Stimulated activated CD8-positive, alpha-beta memory T cell treated with anti-CD3 and anti-CD28 coated beads, Interleukin-4, amount 100 ng/mL, for 1 hour (primary cell): ENCODE measurements at places on chromosomes 2 and 18.

GRCh38 chr2:36952748-36953197, 13.6 kb downstream of the STRN start:
- no peak for DNase-seq

GRCh38 chr2:234678711-234679110, 181.8 kb upstream of the ARL4C start:
- DNase-seq, result no peak

DNA sequence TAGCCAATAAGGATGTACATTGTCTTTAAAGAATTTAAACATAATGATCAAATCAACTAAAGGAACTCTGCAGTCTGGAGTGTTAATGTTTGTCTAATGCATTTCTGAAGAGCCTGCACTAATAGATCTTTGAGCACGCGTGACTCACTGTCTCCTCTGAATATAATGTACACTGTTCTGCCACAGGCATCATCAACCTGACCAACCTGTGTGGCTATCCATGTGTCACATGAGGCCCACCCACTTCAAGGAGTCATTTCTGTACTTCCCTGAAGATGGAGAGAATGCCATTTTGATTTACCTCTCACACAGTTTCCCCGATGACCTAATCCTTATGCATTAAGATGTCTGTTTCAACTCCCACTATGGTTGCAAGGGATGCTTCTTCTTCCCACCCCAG, 434.0 kb upstream of the SPHKAP start:
- no peak for DNase-seq

DNA sequence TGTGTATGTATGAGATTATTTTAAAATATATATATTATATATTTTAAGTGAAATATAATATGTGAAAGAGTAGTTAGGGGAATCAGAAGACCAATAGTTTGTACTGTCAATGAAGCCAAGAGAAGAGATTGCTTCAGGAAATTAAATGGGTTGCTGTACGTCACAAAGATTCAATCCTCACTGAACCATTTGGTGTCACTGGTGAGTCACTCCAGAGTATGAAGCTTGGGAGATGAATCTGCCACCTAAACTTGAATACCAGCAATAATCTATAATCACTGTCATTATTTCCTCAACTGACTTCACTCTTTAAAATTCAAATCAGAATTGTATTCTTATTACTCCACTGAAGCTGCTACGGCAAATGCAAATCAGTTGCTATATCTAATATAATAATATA, 41.9 kb upstream of the SCN9A start:
- DNase-seq, result no peak

DNA sequence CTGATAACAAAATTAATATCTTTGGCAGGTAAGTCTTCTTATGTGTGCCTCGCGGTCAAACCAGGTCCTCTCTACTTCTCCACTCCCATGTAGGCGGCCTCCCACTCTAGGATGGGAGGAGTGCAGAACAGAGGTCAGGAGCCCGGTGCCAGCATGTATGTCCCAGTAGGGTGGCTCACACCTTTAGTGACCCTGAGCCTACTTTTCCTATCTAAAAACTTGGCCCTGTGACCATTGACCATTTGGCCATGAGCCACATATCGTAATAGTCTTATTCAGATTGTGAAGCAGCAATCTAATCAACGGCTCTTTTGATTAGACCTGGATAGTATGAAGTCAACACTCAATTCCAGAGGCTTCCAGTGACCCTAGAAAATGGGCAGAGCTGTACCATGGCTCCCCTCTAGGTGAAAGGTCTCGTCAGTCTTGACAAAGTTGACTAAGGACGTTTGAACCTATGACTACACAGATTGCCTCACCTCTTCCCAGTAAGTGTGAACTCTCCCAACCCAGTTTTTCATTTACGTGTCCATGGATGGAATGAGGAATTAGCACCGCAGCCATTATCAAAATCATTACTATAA, 17.1 kb upstream of the FABP1 start:
- no peak for DNase-seq

- no peak for DNase-seq
Measured at GRCh38 chr2:48397846-48398245, 132.1 kb upstream of the STON1 start.
